Left lobe of liver (tissue), 2 donors: ENCODE measurements at places on chromosomes 3 and 15. TPM values are rescaled to one million over a fixed set of nuclear protein-coding genes. Genes with fewer than 3 reads are reported as not detected.

DNA sequence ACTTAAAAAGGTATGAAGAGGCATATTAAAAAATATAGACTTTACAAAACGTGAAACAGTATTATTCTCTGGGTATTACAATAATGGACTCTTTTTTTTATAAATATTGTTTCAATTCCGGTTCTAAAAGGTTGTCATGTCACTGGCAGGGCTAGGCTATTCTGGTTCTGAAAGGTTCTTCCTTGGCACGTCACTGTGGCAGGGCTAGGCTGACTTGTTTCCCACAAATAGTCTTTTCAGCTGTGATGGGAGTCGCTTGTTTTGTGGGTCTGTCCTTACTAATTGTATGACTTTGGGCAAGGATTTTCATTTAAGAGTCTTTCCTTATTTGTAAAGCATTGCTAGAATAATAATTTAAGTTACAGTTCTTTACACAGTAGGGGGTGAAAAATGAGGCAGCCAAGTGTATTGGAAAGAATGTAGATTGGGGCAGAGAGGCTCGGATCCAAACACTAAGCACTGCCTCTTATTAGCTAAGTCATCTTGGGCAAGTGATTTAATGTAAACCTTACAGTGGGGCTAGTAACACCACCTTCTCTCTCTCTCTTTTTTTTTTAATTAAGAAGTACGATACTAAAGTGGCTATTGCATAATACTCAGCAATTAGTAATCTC, 12.4 kb upstream of the MELTF start:
- no peak for DNase-seq

DNA sequence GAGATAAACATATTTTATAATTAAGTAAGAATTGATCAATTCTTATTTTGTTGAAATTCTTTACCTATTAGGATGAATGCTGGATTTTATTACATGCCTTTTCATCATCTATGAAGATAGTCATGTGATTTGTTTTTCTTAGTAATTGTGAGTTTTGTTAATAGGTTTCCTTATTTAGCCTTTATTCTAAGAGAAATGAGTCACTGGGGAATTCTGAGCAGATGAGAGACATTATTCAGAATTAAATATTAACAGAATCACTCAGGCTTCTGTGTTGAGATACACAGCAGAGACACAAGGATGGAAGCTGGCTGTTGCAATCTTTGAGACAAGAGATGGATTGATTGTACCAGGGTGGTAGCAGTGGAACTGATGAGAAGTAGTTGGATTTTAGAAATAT, 7.4 kb upstream of the ANO10 start:
- no peak for DNase-seq

DNA sequence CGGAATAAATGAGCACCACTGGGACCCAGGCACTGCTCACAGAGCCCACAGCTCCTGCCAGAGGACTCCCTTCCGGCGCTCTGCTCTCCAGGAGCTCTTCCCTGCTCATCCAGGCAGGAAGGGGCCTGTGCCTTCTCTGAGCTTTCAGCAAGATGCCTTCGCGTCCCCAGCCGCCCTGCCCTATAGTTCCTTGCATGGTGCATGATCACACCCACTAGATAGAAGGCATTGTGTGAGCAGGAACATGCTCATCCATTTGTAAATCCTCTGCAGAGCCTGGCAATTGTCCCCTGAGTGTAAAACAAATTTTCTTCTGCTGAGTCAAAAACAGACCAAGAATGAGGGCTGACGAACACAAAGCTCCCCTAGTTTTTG, 181.6 kb downstream of the MEGF11 start:
- no peak for DNase-seq

GRCh38 chr3:53490459-53490968, 3.9 kb upstream of the CACNA1D start:
- DNase-seq = no peak

DNA sequence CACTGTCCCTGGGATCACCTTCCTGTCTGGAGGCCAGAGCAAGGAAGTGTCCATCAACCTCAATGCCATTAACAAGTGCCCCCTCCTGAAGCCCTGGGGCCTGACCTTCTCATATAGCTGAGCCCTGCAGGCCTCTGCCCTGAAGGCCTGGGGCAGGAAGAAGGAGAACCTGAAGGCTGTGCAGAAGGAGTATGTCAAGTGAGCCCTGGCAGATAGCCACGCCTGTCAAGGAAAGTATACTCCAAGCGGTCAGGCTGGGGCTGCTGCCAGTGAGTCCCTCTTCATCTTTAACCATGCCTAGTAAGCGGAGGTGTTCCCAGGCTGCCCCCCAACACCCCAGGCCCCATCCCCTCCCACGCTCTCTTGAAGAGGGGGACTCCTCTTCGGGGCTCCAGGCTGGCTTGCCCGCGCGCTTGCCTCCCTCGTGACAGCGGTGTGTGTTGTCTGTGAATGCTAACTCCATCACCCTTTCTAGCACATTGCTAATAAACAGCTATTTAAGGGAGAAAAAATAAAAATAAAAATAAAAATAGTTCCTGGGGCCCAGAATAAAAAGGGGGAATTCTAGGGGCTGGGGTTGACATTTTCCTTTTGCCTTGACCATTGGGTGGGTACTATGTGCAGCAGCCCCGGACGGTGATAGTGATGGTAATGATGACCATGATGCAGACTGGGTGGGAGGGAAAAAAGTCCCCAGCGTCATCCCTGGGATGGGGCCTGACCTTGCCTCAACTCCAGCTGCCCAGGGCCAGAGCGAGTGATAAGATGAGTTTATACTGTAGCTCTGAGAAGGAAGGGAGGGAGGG, 3.3 kb upstream of the ALAS1 start:
- no peak for DNase-seq

GRCh38 chr15:92600856-92601255, 54.7 kb downstream of the FAM174B start:
- no peak for DNase-seq

DNA sequence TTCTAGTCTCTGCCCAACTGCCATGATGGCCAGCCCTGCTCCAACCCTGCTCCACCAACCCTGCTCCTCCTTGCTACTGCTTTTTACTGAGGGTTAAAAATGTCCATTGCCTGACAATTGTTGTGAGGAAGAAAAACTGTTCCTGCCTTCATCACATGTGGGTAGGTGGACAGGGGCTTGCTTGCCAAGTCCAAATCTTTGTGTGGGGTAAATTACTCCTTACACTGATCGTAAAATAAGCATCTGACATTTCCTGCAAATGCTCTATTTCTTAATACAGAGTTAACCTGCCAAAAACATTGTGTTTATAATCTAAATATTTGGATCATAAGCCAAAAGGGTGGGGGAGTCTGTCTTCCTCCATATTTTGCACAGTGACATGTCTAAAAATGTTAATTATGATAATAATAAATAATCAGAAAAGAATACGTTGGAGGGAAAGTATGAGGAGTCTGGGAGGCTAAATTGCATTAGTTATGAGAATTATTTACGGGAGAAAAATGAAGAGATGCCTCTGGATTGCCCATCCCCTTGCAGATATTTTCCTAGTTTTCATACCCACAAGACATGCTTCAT, 242.5 kb upstream of the TBL1XR1 start:
- DNase-seq = no peak

GRCh38 chr3:79253704-79254103, 514.1 kb downstream of the ROBO1 start:
- no peak for DNase-seq

DNA sequence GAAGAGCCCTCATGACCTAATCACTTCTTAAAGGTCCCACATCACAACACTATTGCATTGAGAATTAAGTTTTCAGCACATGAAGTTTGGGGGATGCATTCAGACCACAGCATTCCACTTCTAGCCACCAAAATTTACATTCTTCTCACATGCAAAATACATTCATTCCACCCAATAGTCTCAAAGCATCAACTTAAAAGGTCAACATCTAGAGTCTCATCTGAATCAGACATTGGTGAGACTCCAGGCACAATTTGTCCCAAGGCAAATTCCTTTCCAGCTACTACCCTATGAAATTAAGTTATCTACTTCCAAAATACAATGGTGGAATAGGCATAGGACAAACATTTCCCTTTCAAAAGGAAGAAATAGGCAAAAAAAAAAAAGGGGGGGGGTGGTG, 64.9 kb downstream of the PLSCR2 start:
- DNase-seq = no peak

DNA sequence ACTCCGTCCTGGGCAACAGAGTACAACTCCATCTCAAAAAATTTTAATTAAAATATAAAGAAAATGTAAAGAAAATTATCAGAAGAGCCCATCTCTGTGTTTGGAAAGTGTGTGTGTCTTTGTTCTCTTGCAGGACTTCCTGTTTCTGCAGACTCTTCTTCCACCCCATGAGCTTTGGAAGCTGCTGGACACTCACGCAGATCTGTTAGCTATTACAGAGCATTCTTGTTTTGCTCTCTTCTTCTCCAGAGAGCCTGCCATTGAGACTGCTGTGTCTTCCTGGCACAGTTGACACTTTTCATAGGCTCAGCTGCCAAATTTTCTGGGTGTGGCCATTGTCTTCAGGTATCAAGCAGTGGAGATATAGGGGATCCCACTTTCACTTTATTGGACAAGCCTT, 6.0 kb upstream of the CCR8 start:
- DNase-seq = no peak

DNA sequence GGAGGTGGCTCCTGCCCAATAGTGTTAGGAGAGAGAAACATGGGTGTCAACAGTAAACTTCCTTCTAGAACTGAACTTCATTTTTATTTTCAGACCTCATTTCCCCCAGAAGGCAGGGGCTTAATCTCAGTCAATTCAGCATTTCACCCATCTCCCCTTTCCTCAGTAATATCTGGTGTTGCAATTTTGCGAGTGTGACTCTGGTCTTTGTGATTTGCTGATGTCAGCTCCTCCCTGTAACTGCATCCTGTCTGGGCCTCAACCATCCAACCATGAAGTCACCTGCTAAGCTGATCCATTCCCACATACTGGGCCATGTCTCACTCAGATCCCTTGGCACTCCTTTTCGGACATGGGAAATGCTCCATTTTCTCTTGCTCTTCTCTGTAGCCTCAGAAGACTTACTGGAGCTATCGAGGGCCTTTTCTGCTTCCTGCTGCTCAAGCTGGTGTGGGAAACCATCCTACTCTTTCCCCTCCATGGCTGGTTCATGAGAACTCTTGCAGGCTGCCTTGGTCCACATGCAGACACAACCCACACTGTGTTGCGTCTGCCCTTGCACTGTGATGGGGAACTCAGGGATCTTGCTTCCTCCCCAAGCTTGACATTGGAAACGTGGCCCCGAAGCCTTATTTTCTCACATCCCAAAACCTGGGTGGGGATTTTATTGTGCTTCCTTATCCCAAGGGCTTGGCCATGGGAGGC, 24.6 kb downstream of the CCR4 start:
- no peak for DNase-seq

GRCh38 chr15:95325763-95326404, 1004.6 kb upstream of the NR2F2 start:
- no peak for DNase-seq

DNA sequence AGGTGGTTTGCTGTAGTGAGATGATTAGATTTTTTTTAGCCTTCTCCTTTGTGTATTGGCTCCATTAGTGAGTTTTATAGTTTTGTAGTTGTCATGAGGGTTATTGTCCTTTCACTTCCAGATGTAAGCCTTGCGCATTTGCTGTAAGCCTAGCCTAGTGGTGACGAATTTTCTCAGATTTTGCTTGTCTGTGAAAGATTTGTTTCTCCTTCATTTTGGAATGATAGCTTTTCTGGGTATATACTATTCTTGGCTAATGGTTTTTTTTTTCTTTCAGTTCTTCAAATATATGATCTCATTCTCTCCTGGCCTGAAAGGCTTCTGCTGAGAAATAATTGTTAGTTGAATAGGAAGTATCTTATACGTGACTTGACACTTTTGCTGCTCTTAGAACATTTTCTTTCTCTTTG, 166.5 kb upstream of the THRB start:
- DNase-seq = no peak

DNA sequence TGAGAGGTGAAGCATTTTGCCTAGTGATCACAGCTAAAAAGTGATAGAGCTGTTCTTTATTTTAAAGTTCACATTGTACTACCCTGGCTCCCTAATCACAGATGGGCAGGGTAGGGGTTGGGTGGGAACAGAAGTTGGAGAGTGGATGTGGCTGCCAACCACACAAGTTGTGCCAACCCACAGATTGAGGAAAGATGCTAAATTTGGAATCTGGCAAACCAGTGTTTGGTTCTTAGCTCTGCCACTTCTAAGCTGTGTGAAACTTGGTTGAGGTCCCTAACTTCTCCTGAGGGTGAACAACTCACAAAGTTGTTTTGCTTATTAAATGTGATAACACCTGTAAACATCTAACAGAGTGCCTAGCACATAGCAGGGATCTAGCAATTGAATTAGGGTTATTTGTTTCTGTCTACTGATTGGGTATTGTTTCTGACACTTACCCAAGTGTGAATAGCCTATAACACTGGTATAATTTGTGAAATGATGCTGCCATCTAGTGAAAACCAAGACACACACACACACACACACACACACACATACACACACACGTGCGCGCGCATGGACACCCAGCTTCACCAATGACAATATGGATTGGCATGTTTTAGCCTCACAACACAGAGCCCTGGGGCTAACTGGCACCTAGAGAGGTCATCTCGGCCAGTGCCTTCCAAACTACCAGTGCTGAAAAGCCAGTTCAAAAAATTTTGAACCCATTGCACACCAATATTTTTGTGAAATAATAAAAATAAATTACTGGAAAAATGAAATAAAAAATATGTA, 25.3 kb downstream of the ADGRG7 start:
- DNase-seq = peak; percentile 78

- DNase-seq = no peak
Observed at GRCh38 chr15:59330649-59331048, 42.0 kb downstream of the MYO1E start.

- no peak for DNase-seq
Observed at GRCh38 chr15:101296418-101297405, 1.7 kb upstream of the SNRPA1 start.

LTF gene
- 1.7 TPM for total RNA-seq

SLC28A2 gene
- 0.15 TPM for total RNA-seq

DBR1 gene
- total RNA-seq = 5.6 TPM

ENTPD3 gene
- total RNA-seq = not detected

NUSAP1 gene
- 3.3 TPM for total RNA-seq

CFAP100 gene
- total RNA-seq = not detected

CCDC13 gene
- total RNA-seq = 1.6 TPM

MASP1 gene
- total RNA-seq = 93.7 TPM

LAMB2 gene
- 172 TPM for total RNA-seq

LRRIQ4 gene
- not detected for total RNA-seq
